Type B pancreatic cell (in vitro differentiated cells): ENCODE measurements at places on chromosomes 11 and 22. TPM values are rescaled to one million over a fixed set of nuclear protein-coding genes. Genes with fewer than 3 reads are reported as not detected.

Gene SPDYC
- total RNA-seq: not detected in 2 replicates

Gene KBTBD3
- 2.9 and 8.6 TPM in 2 replicates for total RNA-seq

Gene TSKU
- total RNA-seq: 32.8 and 36.7 TPM in 2 replicates

Gene MPEG1
- total RNA-seq: not detected in 2 replicates

Gene ANKK1
- 0.36 and 0.53 TPM in 2 replicates for total RNA-seq

Gene OR52B6
- total RNA-seq: not detected in 2 replicates

Gene SPON1
- total RNA-seq: 14.8 and 31.7 TPM in 2 replicates

Gene ISX
- total RNA-seq: 4.0 and 9.4 TPM in 2 replicates

DNA sequence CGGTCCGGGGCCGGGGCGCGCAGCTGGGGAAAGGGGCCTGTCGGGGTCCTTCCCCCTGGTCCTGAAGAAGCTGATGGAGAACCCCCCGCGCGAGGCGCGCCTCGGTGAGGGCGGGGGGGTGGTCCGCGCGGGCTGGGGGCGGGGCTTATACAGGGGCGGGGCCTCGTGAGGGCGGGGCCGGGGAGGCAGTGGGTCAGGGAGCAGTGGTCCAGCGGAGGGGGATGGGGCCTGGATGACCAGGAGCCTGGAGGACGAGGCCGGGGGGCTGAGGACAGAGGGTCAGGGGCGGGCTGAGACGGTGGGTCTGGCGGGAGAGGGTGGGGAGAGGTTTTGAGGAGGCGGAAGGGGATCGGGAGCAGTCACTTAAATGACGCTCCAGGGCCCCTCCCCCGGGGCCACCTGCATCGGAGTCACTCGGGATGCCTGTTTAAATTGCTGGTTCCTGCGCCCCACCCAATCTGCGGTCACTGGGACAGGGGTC, 396 bp downstream of the TEF start:
- H3K4me1 ChIP-seq: peaks cover 14% of the 10 kb centered on the region
- H3K36me3 ChIP-seq: no peaks in the 10 kb centered on the region
- H3K4me3 ChIP-seq: peak overlapping the region; percentile 93
- H3K27me3 ChIP-seq: no peaks in the 10 kb centered on the region
- DNase-seq: no peak
- H3K27ac ChIP-seq: peak overlapping the region; percentile 96

DNA sequence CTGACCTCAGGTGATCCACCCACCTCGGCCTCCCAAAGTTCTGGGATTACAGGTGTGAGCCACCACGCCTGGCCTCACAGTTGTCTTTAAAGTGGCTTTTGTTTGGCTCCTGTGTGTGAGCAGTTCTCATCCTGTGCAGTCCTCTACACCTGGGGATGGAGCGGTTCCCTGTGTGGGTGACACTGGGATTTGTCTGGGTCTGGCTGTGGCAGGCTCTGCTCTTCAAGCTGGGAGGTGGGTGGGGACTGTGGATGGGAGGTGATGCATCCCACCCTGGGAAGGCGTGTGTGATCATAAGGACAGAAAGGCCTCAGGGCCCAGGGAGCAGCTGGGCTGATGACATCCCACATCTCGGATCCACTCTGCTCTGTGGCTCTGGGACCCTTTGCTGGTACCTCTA, 1266.8 kb downstream of the BRD1 start:
- H3K4me3 ChIP-seq: no peak overlapping the region
- H3K4me1 ChIP-seq: no peaks in the 10 kb centered on the region
- H3K36me3 ChIP-seq: no peaks in the 10 kb centered on the region
- no peak for DNase-seq

- DNase-seq: no peak
- no peak overlapping the region for H3K4me3 ChIP-seq
- H3K27me3 ChIP-seq: no peaks in the 10 kb centered on the region
Measured at GRCh38 chr11:10208131-10208575, 85.9 kb downstream of the SBF2 start.

DNA sequence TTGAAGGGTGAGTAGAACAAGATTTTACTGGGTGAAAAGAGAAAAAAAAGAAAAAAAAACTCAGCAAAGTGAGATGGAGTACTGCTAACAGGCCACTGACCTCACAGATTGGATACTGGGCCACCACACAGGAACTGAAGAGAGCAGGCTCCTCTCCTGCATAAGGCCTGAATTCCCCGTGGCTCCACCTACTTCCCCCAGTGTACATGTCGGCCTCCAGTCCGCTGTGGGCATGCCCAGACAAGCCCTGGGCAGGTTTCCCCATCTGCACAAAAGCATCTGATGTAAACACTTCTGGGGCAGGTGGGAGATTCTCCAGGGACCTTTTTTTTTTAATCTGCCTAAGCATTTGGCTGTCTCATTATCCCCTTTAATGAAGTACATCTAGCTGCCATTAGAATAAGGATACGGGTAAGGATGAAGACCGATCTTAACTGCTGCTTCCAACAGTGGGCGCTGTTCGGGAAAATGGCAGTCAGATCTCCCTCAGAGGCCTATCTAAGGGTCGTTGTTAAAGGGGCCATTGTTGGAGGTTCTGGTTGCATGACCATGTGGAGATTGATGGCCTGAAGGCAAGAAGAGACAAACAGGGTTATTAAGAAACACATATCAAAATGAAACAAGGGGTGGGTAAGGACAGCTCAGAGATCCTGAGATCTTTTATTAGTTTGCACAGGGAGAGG, 48.5 kb downstream of the MS4A13 start:
- peak overlapping the region; percentile 43 for H3K27ac ChIP-seq
- H3K4me1 ChIP-seq: no peaks in the 10 kb centered on the region

GRCh38 chr11:76744186-76745043, 38.7 kb upstream of the TSKU start:
- no peak overlapping the region for H3K27ac ChIP-seq
- H3K27me3 ChIP-seq: peaks cover 11% of the 10 kb centered on the region
- peaks cover 33% of the 10 kb centered on the region for H3K4me1 ChIP-seq
- no peak overlapping the region for H3K4me3 ChIP-seq

DNA sequence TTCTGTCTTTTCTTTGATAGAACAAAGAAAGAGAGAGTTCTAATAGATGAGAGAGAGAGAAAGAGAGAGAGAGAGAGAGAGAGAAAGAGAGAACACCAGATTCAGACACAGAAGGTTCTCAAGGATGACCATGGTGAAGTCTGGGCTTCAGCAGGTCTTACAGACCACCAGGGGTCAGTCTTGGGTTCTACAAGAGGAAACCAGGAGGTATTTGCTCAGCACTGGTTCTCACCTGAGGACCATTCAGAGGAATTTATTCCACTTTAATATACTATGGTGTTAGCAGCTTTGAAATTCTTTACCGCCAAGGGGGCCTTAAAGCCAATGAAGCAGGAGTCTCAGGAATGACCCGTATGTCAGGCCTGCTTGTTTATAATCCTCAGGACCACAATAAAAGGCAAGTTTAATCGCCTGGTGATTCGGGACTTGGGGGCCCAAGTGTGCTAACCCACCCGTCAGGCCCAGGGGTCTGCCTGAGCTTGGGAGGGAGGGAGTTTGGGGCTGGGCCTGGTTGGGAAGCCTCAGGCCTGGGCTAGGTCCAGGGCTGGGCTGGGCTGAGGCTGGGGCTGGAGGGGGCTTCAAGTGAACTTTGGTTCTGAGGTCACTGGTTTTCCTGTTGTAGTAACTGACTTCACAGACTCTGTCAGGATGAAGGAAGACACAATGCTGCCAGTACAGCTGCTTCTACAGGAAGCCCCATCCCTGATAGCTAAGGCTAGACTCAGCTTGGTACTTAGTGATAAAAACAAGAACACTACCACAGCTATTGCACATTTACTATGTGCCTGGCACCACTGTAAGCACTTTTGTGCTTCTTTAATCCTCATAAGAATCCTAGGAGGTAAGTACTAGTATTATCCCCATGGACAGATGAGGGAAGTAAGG, 179.2 kb upstream of the ZBED5 start:
- no peak overlapping the region for H3K4me3 ChIP-seq
- peaks cover 3% of the 10 kb centered on the region for H3K27me3 ChIP-seq
- H3K27ac ChIP-seq: no peak overlapping the region

DNA sequence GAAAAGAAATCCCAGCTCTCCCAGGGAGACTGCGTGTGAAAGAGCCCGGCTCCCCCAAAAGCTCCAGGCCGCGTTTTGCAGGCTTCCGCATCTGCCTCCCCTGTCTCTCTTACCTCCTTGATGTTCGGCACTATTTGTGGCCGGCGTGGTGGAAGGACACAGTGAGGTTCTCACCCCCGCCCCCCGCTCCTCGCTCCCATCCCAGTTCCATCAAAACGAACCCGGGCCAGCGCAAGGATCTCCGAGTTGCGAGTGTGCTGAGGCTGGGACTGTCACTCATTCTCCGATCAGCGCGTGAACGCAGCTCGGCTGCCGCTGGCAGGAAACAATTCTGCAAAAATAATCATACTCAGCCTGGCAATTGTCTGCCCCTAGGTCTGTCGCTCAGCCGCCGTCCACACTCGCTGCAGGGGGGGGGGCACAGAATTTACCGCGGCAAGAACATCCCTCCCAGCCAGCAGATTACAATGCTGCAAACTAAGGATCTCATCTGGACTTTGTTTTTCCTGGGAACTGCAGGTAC, at the start of gene NCAM1:
NCAM1 (plus strand) TSS at position 275 of the 523 bp plus-strand sequence.
- H3K36me3 ChIP-seq: no peaks in the 10 kb centered on the region
- H3K27me3 ChIP-seq: peaks cover 68% of the 10 kb centered on the region
- H3K4me3 ChIP-seq: peak within 1 kb of the TSS; percentile 98
- peak; percentile 94 for DNase-seq
- peaks cover 9% of the 10 kb centered on the region for H3K4me1 ChIP-seq

DNA sequence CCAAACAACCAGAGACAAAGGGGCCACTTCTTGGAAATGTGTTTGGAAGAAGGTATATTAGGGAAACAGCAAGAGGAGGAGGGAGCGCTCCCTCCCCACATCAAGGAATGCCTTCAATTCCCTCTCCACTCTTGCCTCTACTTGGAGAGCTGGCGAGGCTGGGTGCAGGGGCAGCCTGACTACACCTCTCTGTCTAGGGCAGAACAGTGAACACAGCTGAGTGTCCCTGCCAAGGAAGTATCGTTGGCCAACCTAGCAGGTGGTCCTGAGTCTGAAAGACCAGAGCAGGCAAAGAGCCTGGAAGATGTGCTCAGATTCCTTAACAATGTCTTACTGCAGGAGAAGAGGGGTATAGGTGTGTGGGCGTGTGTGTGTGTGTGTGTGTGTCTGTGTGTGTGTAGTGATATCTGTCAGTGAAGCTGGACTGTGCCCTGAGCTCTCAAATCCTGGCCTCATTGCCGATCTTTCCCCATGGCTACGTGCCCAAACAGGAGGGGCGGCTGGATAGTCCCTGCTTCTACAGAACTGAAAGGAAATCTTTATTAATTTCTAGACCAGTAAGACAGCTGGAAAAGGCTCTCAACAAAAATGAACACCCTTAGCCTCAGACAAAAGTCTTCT, 46.8 kb downstream of the PAMR1 start:
- peaks cover 5% of the 10 kb centered on the region for H3K36me3 ChIP-seq
- H3K27me3 ChIP-seq: peaks cover 22% of the 10 kb centered on the region
- H3K4me3 ChIP-seq: no peak overlapping the region
- H3K27ac ChIP-seq: no peak overlapping the region

DNA sequence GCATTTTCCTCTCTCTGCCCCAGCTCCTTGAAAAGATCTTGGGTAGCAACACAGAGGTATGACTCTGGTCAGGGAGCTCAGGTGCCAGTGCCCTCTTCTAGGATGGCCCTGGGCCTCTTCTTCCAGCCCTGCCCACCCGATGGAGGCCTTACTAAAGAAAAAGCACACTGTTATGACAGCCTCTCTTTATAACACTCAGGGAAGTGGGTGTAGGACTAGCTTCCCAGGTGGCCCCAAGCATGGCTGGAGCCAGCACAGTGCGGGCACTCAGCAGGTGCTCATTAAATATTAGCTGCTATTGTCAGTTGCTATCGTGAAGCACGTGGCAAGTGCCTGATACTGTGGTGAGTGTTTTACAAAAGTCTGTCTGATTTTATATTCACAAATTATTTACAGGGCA, 127.2 kb upstream of the B3GAT1 start:
- H3K27ac ChIP-seq: peak overlapping the region; percentile 60
- peak overlapping the region; percentile 62 for H3K4me3 ChIP-seq
- peaks cover 22% of the 10 kb centered on the region for H3K27me3 ChIP-seq

DNA sequence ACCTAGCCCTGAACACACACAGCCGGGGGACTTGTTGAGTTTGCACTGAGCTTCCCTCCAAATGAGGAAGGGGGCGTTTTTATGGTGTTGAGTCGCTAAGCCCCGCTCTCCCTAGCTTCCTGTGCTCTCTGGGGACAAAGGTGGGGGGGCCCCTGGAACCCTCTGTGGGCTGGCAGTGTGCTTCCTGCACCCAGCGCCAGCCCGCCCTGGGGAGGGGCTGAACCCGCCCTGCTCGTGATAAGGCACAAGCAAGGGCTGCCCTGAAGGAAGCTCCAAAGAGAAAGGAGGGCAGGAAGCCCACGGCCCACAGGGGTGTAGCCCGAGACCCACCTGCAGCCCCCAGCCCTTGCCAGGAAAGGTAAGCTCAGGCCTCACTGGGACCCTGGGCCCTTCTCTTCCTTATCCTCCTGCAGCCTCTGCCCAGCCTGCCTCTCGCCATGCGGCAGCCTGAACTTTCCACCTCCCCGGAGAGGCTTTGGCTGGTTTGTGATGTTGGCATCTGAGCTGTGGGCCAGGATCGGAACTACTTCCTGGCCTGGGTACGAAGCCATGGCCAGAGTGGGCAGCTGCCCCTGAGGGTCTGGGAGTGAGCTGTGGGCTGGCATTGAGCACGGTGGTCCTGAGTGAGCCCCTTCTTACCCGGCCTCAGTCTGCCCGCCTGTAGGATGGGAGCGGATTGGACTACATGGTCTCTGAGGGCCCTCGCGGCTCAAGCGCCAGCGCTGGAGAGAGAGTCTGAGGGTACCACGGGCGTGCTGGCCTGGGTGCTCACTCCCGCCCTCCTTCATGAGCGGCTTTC, at the start of gene FERMT3:
FERMT3 (plus strand) TSS at position 265 of the 799 bp plus-strand sequence. CDS start 644 bp downstream, outside the sequence.
- H3K4me3 ChIP-seq: no peak within 1 kb of the TSS
- H3K4me1 ChIP-seq: peaks cover 10% of the 10 kb centered on the region

DNA sequence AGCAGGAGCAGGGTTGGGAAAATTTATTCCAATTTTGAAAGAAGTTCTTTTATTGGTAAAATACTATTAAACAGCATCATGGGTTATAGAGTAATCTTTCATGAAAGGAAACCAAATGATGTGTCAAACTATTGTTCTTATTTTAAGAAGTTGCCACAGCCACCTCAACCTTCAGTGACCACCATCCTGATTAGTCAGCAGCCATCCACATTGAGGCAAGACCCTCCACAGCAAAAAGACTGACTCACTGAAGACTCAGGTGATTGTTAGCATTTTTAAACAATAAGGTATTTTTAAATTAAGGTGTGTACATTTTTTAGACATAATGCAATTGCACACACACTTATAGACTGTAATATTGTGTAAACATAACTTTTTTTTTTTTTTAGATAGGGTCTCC, 3.7 kb upstream of the HEPHL1 start:
- H3K27me3 ChIP-seq: no peaks in the 10 kb centered on the region
- no peak overlapping the region for H3K27ac ChIP-seq
- H3K4me3 ChIP-seq: no peak overlapping the region

GRCh38 chr22:20524004-20524481, 16.6 kb downstream of the MED15 start:
- H3K27ac ChIP-seq: peak overlapping the region; percentile 19
- peaks cover 27% of the 10 kb centered on the region for H3K36me3 ChIP-seq
- no peaks in the 10 kb centered on the region for H3K27me3 ChIP-seq
- H3K4me3 ChIP-seq: peak overlapping the region; percentile 18
- no peak for DNase-seq

GRCh38 chr22:47354668-47355387, 592.4 kb downstream of the TBC1D22A start:
- no peak overlapping the region for H3K27ac ChIP-seq
- H3K27me3 ChIP-seq: no peaks in the 10 kb centered on the region
- H3K4me1 ChIP-seq: no peaks in the 10 kb centered on the region
- H3K4me3 ChIP-seq: no peak overlapping the region

- DNase-seq: peak; percentile 71
- peaks cover 20% of the 10 kb centered on the region for H3K4me1 ChIP-seq
- H3K27ac ChIP-seq: peak overlapping the region; percentile 98
- H3K4me3 ChIP-seq: peak overlapping the region; percentile 97
- H3K27me3 ChIP-seq: peaks cover 24% of the 10 kb centered on the region
- H3K36me3 ChIP-seq: peaks cover 10% of the 10 kb centered on the region
Measured at GRCh38 chr11:59144579-59145345, 2.1 kb downstream of the FAM111A start.
